ENCODE measurements at places on chromosomes 11 and 22. TPM values are rescaled to one million over a fixed set of nuclear protein-coding genes. Genes with fewer than 3 reads are reported as not detected.

VSTM5 gene
- total RNA-seq = not detected

GRCh38 chr22:49764127-49764581 lies 63.5 kb downstream of the BRD1 start:
- no peak for DNase-seq

DNA sequence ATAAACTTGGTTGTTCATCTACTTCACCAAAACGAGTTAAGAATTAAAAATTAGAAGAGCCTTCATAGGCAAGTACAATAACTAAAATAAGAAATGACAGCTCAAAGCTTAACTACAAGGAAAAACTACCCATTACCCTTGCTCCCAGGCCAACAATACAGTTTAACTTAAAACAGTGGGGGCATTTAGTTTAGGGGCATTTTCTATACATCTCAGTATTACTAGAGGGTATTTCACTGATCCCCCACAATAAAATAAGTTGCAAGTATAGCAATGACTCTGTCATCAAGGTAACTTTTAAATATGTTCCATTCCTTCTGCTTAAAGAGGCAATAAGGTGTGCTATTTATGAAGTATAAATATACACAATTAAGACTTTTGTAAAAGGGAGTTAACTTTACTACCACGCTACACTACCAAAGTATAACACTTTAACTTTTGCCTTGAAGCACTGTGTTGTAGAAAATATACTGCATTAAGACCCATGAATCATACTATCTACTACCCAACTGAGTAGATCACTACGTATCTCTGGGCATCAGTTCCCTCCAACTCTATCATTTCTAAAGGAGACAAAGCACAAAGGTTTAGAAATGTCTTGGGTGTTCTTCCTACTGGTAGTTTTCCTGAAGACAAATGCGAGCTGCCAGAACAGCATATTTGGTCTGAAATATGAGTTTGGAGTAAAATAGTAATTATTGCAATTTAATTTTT lies 29.8 kb downstream of the CHORDC1 start:
- no peak for DNase-seq

DNA sequence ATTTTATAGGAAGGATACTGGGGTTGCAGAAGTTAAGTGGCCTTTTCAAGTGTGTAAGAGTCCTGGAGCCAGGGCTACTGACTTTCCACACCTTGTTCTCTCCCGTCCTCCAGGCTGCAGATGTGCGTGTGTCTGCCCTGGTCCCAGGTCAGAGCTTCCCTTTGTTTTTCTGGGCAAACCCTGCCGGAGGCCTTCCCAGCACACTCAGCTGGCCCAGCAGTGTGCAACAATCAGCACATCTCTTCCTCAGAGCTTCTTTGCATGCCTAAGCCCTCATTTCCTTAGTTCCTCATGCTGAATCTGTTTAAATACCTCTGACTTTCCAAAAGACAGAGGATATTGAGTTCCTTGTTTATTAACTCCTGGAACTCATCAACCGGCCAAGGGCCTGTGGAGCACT lies 80.6 kb downstream of the KCNJ1 start:
- DNase-seq = no peak

DNA sequence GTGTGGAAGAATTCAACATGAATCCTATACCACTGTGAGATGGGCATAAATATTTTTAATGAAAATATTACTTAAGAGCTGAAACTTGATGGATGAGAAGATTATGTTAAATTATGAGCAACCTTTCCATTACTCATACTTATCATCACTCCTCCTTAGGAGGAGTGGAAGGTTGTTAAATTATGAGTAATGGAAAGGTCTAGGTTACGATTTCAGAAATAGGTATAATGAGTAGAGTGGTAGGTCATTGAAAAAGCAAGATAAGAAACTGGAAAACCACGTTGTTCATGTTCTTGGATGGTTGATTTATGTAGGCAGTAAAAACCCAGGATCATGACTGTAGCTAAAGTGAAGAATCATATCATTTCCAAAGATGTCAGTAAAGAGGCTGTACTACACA lies 973.2 kb upstream of the RAG2 start:
- DNase-seq = no peak

RTN4R gene
- total RNA-seq = 2.7 TPM

- no peak for DNase-seq
Observed at GRCh38 chr11:635945-636510, 1.0 kb upstream of the DRD4 start.

DNA sequence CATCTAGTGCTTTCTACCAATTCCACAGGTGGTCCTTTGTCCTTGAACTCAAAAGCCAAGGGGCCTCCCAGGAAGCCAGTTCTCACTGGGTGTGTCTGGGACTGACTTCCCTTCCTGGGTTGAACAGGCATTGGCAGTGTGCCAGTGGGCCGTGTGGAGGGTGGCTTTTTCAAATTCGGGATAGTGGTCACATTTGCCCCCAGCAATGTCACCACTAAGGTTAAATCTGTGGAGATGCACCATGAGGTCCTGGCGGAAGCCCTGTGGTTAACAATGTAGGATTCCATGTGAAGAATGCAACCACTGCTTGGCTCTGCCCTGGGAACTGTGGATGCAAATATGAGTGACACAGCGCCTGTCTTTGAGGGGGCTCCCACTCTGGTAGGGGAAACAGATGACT lies 53.2 kb upstream of the MTNR1B start:
- no peak for DNase-seq

GRCh38 chr22:36077271-36077670 lies 48.6 kb upstream of the RBFOX2 start:
- DNase-seq = no peak

DNA sequence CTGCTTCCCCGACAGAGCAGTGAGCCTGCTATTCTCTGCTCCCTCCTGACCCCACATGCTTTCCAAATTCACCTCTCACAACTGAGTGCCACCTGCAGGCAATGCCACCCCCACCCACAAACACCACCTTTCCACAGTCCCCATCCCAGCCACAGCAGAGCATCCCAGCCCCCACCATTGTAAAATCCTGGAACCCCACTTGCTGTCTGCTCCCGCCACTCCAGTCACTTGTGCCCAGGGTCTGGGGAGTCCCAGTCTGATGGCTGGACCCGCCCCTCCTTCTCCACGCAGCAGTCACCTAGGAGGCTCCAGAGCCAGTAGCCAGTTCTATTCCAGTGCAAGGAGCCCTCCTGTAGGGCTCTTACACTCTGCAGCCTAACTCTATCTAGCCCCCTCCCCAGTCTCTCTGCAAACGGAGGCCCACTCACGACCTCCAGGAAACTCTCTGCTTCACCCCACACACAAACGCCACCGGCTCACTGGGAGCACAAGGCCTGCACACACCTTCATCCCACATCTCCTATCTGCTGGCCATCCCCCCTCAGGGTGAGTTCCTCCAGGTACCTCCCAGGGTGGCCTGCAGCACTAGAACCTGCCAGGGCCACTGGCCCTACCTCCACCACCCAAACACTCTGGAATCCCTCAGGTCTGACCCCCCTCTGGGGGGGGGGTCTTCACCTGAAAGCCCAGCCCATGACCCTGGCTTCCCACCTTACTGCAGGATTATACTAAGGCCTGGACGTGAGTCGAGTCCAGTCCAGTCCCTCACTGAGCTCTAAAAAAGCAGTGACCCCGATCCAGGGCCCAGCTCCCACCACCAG lies 1.4 kb downstream of the GNB1L start:
- no peak for DNase-seq

GRCh38 chr22:21594865-21595452 lies 27.4 kb downstream of the UBE2L3 start:
- no peak for DNase-seq
